ENCODE measurements at places on chromosomes 3 and 15.

GRCh38 chr3:41031401-41031800 is 167.9 kb upstream of the CTNNB1 start:
- no peak for DNase-seq

GRCh38 chr15:62035256-62035924 is 24.9 kb downstream of the VPS13C start:
- DNase-seq: no peak

- no peak for DNase-seq
Measured at GRCh38 chr3:12060139-12060845, 56.1 kb downstream of the SYN2 start.

- DNase-seq: no peak
Measured at GRCh38 chr15:75043509-75044257, 20.3 kb downstream of the PPCDC start.

DNA sequence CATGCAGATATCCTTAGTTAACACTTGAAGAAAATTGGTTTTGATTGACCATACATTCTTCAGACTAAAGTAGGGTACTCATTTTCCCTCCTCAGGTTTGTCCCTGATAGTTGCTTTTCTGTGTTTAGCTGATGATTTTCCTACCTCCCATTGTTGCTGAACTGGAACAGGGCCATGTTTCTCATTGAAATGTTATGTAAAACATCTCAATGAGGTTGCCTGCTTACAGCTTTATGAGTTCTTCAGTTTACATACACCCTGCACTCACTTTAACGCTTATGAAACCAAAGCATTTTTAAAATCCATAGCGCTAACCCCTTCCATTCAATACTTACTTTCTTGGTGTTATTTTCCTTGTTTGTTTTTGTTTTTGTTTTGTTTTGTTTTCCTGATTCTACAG is 61.9 kb downstream of the HMG20A start:
- DNase-seq: no peak

DNA sequence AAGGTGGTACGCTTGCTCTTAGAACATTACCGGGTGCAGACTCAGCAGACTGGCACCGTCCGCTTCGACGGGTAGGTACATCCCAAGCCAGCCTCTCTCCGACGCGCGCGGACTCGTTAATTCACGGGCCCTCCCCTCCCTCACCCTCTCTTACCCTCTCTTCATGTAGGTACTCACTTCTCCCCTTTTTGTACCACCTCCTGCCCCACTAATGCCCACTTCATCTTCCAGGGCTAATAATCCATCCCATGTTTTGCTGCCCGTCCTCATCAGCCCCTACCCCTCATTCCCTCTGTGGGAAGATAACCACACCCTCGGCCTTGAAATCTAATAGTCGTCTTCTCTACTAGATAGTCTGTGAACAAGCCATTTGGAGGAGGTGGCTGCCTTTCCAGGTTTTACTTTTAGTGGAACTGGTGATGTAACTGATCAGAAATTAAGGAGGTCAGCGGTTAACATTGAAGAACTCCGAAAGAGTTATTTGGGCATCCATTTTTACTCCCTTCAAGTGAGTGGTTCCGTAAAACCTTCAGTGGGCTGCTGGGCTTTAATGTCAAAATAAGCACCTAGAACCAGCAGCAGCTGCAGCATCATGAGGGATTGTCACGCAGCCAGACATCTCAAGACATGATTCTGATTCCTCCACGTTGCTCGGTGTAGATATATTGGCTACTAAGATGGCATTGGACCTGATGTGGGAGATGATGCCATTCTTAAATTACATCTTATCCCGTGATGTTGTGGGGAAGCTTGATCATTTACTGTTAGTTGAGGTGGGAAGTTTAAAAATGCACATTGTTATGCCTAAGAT is 1.3 kb downstream of the FEM1B start:
- DNase-seq: no peak
